ENCODE measurements at places on chromosomes 1 and 21. TPM values are rescaled to one million over a fixed set of nuclear protein-coding genes. Genes with fewer than 3 reads are reported as not detected.

GRCh38 chr21:41921021-41921420, 32.8 kb downstream of the C2CD2 start:
- no peak for DNase-seq

BCL2L15 gene
- total RNA-seq, result not detected

DNA sequence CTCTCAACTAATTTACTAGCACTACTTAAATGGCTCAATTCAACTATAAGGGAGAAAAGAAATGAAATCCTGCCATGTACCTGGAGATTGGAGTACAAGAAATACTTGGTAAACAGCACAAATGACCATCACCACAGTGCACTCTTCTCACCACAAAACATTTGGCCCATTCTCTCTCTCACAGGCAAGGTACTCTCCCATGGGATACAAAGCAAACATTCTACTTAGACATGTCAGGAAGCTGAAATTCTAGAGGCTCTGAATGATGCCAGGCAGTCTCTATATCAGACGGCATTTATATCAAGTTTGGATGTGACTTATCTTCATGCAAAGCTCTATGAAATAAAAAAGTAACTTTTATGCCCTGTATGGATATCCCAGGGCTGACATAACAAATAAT, 72.5 kb downstream of the DPT start:
- DNase-seq, result no peak

- no peak for DNase-seq
These were observed 36.0 kb upstream of the IRF2BP2 start for GRCh38 chr1:234645964-234646363.

GRCh38 chr1:243505986-243506689, 250.3 kb downstream of the SDCCAG8 start:
- DNase-seq, result peak; percentile 44

ENSA gene
- 85.5 TPM for total RNA-seq

DYNLT5 gene
- total RNA-seq, result not detected

DNA sequence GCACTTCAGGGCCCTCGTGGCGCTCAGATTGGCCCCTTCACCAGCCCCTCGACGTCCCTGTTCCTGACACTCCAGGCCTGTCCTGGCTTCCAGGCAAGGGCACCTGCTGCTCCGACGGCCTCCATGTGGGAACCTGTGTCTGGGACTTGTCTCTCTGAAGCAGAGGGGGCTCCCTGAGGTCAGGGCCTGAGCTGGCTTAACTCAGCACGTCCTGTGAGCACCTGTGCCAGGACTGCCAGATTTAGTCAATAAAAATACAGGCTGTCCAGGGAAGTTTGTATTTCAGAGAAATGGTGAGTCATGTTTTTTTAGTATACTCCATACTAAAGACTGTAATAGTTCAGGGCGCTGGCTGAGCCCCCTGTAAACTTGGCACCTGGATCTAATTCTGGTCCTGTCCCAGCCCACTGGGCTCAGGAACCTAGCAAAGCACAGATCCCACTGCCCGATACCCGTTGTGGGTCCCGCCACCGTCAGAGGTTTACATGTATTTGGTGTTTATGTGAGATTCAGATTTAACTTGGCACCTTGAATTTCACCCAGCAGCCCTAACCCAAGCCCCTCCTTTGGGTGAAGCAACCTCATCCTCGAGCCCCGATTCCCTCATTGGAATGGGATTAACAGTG, 109.9 kb upstream of the IFFO2 start:
- no peak for DNase-seq

AK2 gene
- 350 TPM for total RNA-seq

TNFRSF9 gene
- total RNA-seq, result 4.1 TPM

GRCh38 chr1:19400192-19400611, 85.1 kb downstream of the CAPZB start:
- no peak for DNase-seq

DNA sequence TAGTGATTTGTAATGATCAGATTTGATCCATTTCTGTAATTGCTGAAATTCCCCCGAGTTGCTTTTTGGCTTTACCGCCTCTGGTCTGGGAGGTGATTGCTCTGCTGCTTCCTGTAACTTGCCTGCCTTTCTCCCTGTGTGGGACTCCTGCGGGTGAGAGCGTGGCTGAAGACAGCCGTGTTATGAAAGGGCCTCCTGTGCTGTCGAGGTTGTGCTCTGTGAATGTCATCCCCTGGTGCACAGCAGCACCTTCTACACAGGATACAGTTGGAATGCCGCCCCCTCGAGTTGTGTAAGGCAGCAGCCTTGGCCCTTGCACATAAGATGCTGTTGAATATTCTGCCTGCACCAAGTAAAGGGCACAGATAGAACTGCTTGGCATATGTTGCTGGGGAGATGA, 5.9 kb downstream of the SOD1 start:
- DNase-seq, result no peak

C8A gene
- total RNA-seq, result not detected

GRCh38 chr1:6515771-6516170, 24.3 kb upstream of the PLEKHG5 start:
- DNase-seq, result peak; percentile 32

SFN gene
- total RNA-seq, result not detected

GRCh38 chr1:53708687-53709086, 30.3 kb downstream of the GLIS1 start:
- no peak for DNase-seq
